ENCODE measurements at places on chromosomes 3 and 15.

- DNase-seq: no peak
Observed at GRCh38 chr15:38743147-38743546, 178.5 kb upstream of the RASGRP1 start.

DNA sequence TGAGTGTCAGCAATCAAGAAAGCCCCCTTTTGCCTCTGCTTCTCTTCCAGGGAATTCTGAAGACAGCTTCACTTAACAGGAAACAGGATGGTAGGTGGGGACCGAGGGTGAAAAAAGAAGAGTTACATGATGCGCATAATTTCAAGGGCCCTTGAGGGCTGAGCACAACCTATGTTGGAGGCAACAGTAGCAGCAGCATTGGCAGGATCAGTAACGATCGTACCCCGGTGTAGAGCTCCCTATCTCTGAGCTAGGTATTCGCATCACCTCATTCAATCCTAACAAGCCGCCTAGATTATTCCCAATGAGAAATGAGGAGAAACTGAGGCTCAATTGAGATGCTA is 432 bp upstream of the RAD54L2 start:
- no peak for DNase-seq

DNA sequence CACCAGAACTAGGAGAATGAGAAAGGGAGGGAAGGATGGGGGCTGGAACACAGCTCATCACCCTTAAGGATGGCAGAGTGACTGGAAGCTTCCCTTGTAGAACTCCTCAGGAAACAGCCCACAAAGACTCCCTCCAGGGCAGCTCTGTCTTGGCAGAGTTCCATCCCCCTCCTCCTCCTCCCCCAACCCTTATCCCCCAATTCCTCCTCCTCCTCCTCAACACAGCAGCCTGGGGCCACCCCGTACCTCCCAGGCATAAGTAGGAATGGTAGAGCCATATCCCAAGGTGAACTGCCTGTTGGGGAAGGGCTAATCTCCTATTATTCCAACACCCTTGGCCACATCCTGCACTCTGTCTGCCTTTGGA is 38.8 kb downstream of the ADCY5 start:
- no peak for DNase-seq

GRCh38 chr3:72744330-72744729 is 103.9 kb downstream of the SHQ1 start:
- no peak for DNase-seq

DNA sequence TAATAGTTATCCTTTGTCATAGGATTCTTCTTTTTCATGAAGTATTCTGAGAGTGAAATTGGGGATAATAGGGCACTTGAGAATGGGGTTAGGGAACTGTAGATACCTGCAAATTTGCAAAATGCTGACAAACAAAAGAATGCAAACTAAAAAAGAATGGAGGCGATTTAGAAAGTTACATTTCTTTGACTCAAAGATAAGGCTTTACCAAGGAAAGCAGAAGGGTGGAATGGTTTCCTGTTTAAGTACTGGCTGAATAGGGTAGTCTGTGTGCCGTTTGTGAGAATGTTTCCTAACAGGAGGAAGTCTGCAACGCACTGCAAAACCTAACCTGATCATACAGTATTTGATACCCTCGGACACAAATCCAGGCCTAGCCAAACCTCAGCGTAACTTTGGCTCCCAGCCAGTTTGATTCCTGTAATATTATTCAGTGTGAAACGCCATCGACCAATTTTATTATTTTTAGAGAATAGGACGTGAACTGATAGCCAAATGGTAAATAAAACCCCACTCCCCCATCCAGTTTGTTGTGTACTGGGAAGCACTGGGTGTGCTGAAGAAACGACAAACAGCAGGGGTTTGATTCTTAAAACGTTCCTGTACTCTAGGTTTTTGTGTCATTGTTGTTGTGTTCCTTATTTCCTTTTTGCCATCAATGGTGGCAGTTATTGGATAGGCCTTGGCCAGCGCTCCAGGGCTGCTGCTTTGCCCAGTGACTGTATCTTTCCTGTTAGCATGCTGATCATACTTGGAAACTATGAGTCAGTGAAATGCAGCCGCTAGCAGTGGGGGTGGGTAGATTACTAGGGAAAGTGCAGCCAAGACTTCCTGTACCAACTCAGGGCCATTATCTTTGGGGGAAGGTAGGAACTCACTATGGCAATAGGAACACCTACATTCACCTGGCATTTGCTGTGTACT is 148.0 kb upstream of the TBL1XR1 start:
- peak; percentile 94 for DNase-seq

DNA sequence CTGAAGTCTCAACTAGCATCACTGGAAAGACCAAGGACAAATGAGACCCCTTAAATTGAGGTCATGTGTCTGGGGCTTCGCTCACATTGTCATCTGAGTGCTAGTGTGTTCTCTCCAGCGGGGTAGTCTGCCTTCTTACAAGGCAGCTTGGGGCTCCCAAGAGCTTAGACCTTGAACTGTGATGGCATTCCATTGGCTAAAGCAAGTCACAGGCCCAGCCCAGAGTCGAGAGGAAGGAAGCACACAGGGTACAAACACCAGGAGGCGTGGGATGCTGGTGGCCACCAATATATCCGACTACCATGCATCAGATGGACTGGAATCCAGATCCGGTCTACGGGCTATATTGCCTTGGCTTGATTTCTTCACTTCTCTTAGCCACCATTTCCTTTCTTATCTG is 31.5 kb upstream of the DYNC1LI1 start:
- no peak for DNase-seq

GRCh38 chr3:108159865-108160264 is 62.4 kb downstream of the IFT57 start:
- no peak for DNase-seq

DNA sequence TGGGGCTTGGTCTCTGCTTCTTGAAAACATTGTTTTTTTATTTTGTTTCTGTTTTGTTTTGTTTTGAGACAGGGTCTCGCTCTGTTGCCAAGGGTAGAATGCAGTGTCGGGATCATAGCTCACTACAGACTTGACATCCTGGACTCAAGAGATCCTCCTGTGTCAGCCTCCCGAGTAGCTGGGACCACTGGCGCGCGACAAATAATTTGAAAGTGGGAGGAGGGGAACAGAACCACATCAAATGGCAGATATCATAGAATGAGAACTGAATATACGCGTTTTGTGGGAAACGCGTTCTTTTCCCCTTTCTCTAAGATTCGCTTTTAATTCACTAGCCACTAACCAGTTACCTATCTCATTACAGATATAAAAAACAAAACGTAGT is 641 bp upstream of the VPS13C start:
- DNase-seq: no peak

- peak; percentile 75 for DNase-seq
Observed at GRCh38 chr15:78075490-78076230, 1.9 kb downstream of the TBC1D2B start.

GRCh38 chr15:29123171-29123570 is 146.5 kb downstream of the NSMCE3 start:
- DNase-seq: no peak

GRCh38 chr15:79004336-79004735 is 59.5 kb upstream of the CTSH start:
- no peak for DNase-seq

GRCh38 chr15:52731004-52731403 is 51.8 kb upstream of the ATOSA start:
- no peak for DNase-seq

DNA sequence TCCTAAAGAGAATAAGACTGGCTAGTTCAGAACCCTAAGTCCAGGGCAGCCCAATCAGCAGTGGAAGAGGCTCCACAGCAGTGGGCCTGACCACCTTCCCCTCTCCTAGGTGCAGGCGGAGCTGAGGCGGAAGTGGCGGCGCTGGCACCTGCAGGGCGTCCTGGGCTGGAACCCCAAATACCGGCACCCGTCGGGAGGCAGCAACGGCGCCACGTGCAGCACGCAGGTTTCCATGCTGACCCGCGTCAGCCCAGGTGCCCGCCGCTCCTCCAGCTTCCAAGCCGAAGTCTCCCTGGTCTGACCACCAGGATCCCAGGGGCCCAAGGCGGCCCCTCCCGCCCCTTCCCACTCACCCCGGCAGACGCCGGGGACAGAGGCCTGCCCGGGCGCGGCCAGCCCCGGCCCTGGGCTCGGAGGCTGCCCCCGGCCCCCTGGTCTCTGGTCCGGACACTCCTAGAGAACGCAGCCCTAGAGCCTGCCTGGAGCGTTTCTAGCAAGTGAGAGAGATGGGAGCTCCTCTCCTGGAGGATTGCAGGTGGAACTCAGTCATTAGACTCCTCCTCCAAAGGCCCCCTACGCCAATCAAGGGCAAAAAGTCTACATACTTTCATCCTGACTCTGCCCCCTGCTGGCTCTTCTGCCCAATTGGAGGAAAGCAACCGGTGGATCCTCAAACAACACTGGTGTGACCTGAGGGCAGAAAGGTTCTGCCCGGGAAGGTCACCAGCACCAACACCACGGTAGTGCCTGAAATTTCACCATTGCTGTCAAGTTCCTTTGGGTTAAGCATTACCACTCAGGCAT is 33.7 kb downstream of the VIPR1 start:
- DNase-seq: no peak

GRCh38 chr3:123332124-123332641 is 116.7 kb downstream of the ADCY5 start:
- DNase-seq: no peak

- DNase-seq: no peak
Observed at GRCh38 chr3:88744896-88745295, 362.5 kb upstream of the EPHA3 start.

DNA sequence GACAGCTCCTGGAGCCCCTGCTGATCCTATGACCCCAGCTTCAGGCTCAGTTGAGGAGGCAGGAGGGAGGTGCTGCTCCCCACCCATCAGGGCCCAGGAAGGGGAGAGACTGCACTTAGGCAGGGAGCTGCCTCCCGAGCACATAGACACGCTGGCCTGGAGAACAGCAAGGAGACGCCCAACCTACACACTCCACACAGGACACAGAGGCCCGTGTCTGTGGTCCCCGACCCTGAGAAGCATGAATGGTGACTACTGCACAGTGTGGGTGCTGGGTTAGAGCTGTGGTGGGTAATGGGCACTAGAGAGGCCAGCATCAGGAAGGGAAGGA is 1.1 kb upstream of the HHATL start:
- DNase-seq: peak; percentile 23

- no peak for DNase-seq
Observed at GRCh38 chr3:66497288-66497984, 3.4 kb downstream of the LRIG1 start.

DNA sequence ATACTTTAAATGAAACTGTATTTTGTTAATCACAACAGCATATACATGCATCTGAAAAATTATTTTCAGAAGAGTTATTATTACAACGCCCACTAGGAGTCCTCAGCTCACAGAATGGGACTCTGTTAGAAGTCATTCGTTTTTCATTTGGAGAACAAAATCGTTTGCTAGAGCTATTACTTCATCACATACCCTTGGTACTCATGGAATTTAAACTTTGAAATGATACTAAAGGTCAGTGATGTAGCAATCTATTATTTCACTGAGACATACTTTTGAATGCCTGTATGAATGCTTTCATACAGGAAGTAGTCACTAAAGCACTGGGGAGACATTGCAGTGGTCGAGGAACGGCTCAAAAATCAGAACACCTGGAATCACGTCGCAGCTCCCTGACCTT is 198.1 kb downstream of the MBNL1 start:
- no peak for DNase-seq

DNA sequence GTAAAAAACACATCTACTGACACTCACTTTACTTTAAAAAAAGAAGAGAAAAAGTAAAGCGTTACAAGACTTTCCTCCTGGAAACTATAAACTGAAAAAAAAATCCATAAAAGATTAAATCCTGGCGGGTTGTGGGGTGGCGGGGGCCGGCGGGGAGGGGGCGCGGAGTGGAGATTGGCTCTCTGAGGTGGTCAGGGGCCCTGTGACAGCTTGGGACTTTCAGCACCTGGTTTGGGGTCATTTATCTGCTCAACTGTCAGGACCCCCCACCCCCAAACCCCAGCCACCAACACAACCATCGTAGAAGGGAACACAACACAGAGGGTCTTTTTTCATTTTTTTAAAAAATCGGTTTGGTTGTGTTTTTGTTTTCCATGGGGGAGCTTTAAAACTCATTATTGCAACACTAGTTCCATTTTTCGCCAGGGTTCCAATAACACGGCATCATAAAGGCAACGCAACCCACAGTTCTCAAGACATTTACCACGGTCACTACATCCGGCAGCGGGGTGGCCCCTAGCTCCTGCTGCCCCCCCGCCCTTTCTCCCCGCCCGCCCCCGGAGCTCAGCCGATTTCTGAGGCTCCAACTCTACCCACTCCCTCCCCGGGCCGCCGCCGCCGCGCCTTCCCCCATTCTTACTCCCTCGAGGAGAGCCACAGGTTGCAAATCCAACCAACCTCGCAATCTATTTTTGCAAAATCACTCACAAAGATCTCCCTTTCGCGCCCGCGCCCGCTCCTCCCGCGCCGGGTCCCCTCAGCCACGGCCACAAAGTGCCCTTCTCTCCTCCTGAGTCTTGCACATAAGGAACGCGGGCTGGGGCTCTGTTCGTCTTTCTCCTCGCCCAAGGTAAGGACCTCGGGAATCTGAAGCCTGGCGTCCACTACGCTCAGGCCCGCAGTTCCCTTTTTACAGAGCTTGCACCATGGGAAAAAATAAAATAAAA is 1.8 kb downstream of the BCL6 start:
- DNase-seq: peak; percentile 77
